ENCODE measurements at places on chromosomes 5 and 9.

- no peak for DNase-seq
Observed at GRCh38 chr5:150278046-150278730, 11.4 kb downstream of the CAMK2A start.

GRCh38 chr9:96172797-96173196 is 129.2 kb downstream of the HSD17B3 start:
- DNase-seq, result no peak

DNA sequence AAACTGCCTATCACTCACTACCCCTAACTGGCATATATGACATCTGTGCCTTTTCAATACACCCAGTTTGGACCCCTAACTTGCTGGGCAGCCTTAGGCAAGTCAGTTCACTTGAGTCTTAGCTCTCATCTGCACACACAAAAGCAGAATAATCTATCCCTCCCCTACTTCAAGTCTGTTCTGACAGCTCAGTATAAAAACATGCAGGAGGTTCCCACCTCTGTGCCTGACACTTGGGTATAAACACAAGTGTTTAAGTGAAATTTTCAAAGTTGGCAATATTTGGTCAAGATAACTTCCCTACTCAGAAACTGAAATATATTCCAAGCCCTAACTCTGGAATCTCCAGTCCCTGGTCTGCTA is 12.6 kb downstream of the HNRNPH1 start:
- DNase-seq, result no peak

DNA sequence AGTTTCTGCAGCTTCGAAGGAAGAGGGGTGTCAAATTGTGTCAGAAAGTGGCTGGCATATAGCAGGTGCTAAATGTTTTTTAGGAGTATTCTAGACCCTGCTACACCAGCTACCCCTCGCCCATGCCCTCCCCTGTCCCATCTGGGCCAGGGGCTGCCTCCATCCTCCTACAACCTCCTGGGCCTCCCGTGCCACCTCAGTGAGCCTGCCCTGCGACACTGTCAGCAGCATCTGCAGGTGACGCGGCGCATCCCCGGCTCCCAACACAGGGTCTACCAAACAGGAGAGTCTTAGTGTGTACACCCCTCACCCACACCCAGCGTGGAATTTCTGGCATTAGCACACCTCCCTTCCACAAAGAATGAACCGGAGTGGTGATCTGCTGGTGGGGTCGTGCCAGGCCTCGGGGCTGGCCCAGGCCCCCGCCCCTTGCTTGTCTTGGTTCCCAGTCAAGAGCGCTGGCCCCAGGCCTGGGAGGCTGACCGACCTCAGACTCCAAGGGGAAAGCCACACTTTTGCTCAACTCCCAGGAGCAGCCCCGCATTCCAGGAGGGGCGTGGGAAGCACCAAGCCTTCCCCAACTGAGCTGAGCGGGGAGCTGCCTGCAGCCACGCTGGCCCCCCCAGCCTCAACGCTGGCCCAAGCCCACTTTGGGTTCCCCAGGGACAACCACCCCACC is 55.2 kb downstream of the NEURL1B start:
- no peak for DNase-seq

- no peak for DNase-seq
Observed at GRCh38 chr5:127645300-127645726, 3.6 kb upstream of the CTXN3 start.
